Activated CD4-positive, alpha-beta T cell treated with anti-CD3 and anti-CD28 coated beads, Interleukin-2, amount 10 ng/mL, durations not matched to agents 7 days and 5 days (primary cell): ENCODE measurements at places on chromosomes 5 and 9. TPM values are rescaled to one million over a fixed set of nuclear protein-coding genes. Genes with fewer than 3 reads are reported as not detected.

GRCh38 chr5:56434986-56435385 lies 201.9 kb upstream of the ANKRD55 start:
- no peak for DNase-seq

DNA sequence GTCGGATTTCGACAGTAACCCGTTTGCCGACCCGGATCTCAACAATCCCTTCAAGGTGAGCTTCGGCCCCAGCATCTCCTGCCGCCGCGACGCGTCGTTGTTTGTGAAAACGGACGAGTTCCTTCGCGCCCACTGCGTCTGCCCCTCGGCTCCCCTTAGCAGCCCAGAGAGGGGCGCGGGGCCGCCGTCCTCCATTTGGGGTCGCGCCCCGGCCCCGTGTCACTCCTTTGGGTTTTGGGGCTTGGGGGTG lies 182 bp downstream of the SCAMP1 start:
- no peak for DNase-seq

- no peak for DNase-seq
These were observed 233.1 kb downstream of the RASEF start for GRCh38 chr9:82829818-82830217.

DNA sequence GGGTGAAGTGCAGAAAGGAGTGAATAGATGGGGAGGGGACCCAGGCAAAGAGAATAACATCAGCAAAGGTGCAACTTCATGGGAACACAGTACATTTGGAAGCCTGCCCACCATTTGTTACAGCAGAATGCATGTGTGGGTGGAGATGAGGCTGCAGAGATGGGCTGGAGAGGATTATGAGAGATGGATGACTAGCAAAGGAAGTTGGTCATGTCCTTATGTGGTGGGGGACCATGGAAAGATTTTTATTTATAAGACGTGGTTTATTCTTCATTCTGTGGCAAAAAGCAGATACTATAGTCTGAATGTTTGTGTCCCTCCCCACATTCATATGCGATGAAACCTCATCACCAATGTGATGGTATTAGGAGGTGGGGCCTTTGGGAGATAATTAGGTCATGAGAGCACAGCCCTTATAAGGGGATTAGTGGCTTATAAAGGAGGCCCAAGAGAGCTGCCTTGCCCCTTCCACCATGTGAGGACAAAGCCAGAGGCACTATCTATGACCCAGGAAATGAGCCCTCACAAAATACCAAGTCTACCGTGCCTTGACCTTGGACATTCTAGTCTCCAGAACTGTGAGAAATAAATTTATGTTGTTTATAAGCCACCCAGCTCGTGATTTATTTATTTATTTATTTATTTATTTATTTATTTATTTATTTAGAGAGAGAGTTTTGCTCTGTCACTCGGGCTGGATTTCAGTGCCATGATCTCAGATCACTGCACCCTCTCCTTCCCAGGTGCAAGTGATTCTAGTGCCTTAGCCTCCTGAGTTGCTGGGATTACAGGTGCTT lies 483.7 kb downstream of the RAB3C start:
- DNase-seq, result no peak

DNA sequence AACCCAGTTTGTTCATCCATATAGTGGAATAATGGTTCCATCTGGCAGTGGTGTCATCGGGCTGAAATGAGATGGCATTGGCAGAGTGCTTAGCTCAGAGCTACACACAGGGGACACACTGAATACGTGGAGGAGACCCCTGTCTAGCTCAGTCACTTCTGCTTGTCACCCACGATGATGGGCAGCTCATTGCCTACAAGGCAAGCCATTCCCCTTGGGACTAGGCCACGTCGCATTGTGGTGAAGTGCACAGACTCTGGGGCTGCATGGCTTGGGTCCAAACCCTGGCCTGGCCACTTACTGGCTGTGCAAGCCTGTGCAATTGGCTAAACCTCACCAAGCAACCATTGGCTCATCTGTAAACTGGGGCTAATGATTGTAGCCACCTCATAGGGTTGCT lies 3.2 kb upstream of the FBP1 start:
- no peak for DNase-seq

DNA sequence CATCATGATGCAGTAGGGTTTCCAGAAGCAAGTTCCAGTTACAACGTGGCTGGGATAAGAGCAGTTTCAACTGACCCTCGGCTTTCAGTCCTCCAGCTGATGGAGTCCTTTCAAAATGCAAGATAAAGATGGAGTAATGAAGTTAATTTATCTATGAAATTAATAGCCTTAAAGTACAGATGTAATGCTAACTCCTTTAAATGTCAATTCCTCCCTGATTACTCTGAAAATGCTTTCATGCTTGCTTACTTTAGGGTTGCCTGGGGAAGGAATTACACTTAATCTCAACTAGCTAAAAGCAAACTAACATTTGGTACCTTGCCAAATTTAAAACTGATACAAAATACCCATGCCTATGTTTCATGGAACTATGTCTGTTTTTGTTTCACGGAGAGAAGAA lies 178.4 kb downstream of the KIAA0825 start:
- no peak for DNase-seq

Gene APBA1
- total RNA-seq, result 2.3 TPM

Gene SHB
- total RNA-seq, result not detected

Gene PCDHA9
- not detected for total RNA-seq
